Astrocyte (in vitro differentiated cells and primary cell): ENCODE measurements at places on chromosomes 4 and X.

DNA sequence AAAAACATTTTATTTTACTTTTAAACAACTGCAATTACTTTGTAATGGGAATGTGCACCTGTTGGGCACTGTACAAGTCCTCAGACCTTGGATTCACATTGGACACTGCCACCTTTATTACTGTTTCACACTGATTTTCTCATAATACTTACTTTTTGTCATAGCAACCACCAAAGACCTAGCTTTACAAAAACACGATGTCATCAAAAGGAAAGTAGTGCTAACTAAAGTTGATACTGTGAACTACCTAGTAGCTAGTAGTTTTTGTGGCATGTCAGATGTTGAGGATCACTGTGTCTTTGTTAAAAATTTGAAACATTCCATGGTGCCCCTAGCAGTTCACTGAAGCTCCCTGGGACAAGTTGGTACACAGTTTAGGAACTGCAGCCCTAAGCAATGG is 62.9 kb upstream of the HOPX start:
- DNase-seq, result no peak

GRCh38 chr4:45294464-45294863 is 568.1 kb upstream of the GNPDA2 start:
- no peak for DNase-seq

GRCh38 chr4:151694961-151695720 is 65.7 kb downstream of the GATB start:
- no peak for DNase-seq

DNA sequence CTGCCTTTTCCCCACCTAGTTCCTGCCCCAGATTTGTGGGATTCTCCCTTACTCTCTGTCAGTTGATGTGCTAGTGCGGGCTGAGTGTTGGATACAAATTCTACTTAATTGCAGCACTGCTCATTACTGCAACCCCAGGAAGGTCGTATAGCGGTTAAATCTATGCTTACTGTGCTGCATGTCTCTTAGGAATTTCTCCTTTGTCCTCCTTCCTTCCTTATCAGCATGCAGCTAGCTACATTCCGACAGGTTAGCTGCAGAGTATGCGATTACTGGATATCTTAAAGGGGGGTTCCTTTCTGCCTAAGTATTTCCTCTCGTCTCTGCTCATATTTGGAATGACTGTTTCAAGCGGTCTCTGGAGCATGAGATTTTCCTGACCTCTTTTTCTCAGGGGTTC is 662.8 kb downstream of the TLL1 start:
- DNase-seq, result no peak

DNA sequence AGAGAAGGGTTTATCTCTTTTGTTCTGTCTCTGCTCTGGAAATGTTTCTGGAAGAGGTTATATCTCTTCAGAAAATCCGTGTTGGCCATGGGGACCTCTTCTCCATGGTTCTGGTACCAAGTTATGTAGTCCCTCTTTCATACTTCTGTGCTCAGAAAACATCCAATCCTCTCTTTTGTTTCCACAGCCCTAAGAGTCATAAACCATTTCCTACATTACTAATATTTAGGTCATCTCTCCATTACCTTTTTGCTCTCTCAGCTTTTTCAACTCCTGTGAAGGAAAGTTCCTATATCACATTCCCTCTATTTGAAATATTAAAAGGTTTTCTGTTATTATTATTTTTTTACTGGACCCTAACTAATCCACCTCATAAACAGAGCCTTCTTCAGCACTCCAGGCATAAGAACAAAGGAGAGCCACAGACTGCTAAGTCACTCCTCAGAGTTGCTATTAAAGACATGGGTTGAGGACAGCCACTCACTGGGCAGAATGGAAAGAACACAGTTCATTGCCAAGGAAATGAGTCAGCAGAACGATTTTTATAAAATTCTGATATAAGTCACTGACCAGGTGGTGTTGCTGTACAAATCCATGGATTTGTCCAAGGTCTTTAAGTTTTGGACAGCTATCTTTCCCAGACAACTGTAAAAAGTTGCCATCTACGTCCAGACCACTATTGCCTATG is 122.4 kb upstream of the NPY2R start:
- DNase-seq, result peak; percentile 36
